ENCODE measurements at places on chromosomes 4 and X.

GRCh38 chr4:88967883-88968331 is 89.1 kb downstream of the FAM13A start:
- DNase-seq: no peak

DNA sequence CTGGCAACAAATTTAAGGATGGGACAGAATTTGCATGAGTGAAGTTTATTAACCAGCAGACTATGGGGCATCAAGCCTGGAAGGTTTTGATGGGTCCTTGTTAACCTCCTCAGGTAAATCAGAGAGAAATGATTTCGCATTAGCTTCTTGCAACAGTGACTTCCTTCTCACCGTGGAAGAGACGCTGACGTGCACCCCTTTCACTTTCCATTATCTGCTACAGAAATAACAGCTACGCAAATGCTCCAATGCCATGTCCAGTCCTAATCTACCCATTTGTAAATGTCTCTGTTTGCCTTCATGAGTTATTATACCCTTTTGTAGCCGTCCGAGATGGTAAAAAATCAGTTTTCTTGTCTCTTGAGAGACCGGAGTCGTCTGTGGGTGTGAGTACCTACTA is 100.3 kb downstream of the SLC34A2 start:
- DNase-seq: no peak

DNA sequence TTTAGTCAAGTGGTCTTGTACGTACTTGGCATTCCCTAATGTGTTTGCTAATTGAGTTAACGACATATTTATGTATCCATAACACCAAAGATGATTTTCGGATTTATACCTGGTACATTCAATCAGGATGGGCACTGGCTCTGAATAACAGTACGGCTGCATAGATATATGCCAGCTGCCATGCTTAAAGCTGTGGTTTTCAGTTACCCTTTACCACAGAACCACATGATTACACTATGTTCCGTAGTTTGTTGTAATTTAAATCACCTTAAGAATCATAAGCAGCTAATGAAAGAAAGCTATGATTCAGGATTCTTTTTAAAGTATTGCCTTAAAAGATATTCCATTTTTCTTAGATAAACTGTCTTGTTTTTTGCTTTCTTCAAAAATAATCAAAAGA is 53.6 kb downstream of the FIP1L1 start:
- no peak for DNase-seq

DNA sequence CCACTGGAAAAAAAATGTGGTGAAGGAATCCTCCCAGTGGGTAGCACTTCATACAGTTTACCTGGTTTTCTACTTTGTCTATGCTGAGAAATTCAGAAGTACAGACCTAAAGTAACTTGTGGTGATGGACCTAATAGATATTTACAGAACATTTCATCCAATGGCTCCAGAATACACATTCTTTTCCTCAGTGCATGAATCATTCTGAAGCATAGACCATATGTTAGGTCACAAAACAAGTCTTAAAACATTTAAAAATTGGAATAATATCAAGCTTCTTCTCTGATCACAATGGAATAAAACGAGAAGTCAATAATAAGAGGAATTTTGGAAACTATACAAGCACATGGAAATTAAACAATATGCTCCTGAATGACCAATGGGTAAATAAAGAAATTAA is 450.1 kb upstream of the INTU start:
- no peak for DNase-seq

DNA sequence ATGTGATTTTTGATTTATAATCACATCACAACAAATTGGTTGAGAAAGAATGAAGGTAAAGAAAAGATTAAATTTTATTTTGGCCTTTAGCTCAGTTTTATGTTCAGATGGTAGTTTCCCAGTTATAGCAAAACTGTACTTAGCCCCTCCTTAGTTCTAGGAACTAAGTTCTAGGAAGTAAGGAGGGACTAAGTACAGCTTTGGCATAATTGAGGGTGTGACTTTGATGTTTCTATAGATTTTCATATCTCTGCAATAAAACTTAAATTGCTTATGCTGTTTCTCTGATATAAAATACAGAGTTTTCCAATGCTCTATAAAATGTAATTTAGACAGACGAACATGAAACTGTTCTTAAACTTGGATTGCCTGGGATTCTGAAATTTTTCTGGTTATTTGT is 46.6 kb upstream of the SLC4A4 start:
- no peak for DNase-seq

GRCh38 chr4:53608649-53609048 is 17.4 kb upstream of the LNX1 start:
- DNase-seq: no peak

DNA sequence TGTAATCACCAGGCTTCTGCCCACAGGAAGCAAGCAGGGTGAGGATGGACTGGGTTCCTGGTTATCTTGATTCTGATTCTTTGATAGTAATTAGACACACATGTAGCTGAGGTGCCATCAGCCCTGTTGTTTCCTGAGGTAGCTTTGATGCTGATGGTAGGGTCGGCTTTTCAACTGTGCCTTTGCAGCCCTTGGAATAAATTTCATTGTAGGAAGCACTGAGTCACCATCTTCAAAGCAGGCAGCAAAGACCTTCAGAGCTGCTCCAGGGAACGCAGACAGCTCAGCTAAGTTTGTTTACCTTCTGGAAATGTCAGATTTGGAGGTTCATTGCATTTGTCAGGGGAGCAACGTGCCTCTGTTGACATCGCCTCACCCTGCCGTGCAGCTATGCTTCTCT is 135.4 kb downstream of the ASMT start:
- DNase-seq: no peak

DNA sequence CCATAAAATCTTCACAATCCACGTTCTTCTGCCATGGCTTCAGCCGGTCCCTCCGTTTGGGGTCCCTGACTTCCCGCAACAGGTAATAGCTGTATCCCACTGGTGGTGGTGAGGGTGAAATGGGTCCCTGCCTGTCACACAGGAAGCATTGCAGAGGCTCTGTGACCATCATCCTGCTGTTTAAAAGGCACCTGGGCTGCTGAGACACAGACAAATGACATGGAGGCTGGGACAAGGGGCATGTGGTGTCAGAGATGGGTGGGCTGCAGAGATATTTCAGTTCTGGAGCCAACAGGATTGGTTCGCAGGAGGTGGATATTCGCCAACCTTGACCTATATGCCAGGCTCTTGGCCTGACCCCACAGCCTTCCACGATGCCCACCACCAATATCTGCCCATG is 82.1 kb downstream of the JAKMIP1 start:
- no peak for DNase-seq

- no peak for DNase-seq
These were observed 263.2 kb downstream of the PDHA2 start for GRCh38 chr4:96103086-96103485.
